ENCODE measurements at places on chromosomes 13 and 19. TPM values are rescaled to one million over a fixed set of nuclear protein-coding genes. Genes with fewer than 3 reads are reported as not detected.

PRR12 gene
- 9.4 TPM for total RNA-seq

DNA sequence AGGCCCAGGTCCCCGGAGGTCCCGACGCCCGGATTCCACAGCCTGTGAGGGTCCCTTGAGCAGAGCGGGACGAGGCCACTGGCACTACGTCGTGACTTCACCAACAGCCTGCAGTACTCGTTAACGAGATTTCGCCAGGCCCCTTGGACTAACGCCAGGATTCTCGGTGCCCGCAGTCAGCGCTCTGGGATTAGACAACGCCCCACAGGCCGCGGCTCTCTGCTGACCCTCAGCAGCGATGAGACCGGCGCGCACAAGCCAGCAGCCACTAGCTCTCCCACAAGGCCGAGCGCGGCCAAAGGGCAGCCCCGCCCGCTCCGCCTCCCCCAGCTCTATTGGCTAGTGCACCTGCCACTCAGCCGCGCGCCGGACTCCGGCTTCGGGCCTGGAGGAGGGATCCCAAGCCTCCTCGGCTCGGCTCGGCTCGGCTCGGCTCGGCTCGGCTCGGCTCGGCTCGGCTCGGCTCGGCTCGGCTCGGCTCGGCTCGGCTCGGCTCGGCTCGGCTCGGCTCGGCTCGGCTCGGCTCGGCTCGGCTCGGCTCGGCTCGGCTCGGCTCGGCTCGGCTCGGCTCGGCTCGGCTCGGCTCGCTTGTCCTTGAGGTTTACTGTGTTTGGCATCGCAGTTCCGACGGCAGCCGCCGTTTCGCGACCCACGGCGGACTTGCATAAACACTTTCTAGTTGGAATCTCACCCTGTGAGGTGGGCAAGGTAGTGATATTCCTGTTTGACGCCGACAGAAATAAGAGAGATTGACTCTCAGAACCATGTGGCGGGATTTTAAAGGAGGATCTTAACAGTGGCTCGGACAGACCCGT, 231.7 kb upstream of the SERP2 start:
- DNase-seq, result peak; percentile 97

SIGLEC8 gene
- total RNA-seq, result not detected

NLRP11 gene
- total RNA-seq, result not detected

ACP4 gene
- total RNA-seq, result not detected

GRCh38 chr19:11339254-11340098, at the start of gene RAB3D:
Gene RAB3D, minus strand, starts transcription at chr19:11339657. Its CDS starts 2,258 bp downstream, at chr19:11337399.
- DNase-seq, result peak; percentile 97

DNA sequence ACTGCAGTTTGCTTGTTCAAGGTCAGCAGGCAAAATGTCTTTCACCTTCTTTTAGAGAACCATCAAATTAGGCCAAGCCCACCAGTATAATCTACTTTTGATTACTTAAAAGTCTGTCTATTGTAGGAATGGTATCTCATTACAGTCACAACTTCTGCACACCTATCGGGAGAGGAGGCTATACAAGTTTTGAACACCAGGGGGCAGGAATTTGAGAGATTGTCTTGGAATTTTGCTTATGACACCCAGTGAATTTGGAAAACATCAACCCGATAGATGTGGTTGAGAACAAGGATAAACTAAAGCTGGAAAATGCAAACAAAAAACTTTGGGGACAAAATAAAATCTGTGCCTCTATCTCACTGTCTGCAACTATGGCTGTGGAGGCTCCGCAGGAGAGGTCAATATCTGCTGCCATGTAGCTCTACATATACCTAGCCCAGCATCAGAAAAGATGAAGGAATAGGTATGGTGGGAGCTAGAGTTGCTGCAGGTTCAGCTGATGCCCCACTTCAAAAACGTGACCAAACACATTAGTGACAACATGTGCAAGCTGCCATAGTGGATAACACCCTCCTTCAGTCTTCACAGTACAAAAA, 1299.2 kb upstream of the SPRY2 start:
- DNase-seq, result peak; percentile 2

DNA sequence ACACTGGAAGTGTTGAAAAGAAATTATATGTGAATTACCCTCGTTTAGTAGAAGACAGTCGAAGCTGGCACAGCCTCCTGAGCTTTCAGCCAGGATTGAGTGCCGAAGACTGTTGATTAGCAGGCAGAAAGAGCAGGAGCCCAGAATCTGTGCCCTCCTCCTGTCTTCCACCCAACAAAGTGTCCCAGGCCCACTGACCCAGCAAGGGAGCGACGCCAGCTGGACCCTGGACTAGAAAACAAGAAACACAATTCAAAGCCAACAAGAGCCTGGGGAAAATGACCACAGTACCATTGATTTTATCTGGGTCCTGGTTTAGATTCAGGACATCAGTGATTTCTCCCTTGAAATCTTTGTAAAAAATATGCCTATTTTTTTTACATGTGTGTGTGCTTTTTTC, 120.7 kb downstream of the RXFP2 start:
- DNase-seq, result no peak

DNA sequence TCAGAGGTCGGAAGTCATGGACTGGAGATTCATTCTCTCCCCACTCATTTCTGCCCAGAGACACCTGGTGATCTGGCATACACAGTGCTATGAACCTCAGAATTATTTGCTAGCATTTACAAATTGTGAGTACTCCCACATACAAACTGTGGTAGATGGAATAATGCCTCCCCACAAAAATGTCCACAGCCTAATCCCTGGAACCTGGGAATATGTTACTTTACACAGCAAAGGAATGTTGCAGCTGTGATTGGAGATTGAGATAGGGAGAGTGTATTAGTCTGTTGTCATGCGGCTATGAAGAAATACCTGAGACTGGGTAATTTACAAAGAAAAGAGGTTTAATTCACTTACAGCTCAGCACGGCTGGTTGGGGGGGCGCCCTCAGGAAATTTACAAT, 3.1 kb upstream of the UQCRFS1 start:
- no peak for DNase-seq

ALOX5AP gene
- total RNA-seq, result 0.72 TPM

- DNase-seq, result peak; percentile 72
Measured at GRCh38 chr13:113002206-113002912, 33.3 kb downstream of the MCF2L start.
